ENCODE measurements at places on chromosomes 1 and 21. TPM values are rescaled to one million over a fixed set of nuclear protein-coding genes. Genes with fewer than 3 reads are reported as not detected.
A peak's percentile ranks its signal among the peaks of the same experiment; 100 is the strongest.

Gene B3GALT6
- 50.1 TPM for total RNA-seq

Gene ALX3
- not detected for total RNA-seq

Gene LAD1
- total RNA-seq: not detected

Gene FTCD
- not detected for total RNA-seq

Gene NBPF4
- not detected for total RNA-seq

Gene PTPN14
- 39.1 TPM for total RNA-seq

Gene COX20
- 44.8 TPM for total RNA-seq

Gene TNFRSF8
- not detected for total RNA-seq

Gene UBL4B
- not detected for total RNA-seq

Gene WLS
- total RNA-seq: 18.6 TPM

Gene LENEP
- total RNA-seq: not detected

Gene CD2
- not detected for total RNA-seq

Gene RHBG
- total RNA-seq: not detected

Gene GJB3
- not detected for total RNA-seq

DNA sequence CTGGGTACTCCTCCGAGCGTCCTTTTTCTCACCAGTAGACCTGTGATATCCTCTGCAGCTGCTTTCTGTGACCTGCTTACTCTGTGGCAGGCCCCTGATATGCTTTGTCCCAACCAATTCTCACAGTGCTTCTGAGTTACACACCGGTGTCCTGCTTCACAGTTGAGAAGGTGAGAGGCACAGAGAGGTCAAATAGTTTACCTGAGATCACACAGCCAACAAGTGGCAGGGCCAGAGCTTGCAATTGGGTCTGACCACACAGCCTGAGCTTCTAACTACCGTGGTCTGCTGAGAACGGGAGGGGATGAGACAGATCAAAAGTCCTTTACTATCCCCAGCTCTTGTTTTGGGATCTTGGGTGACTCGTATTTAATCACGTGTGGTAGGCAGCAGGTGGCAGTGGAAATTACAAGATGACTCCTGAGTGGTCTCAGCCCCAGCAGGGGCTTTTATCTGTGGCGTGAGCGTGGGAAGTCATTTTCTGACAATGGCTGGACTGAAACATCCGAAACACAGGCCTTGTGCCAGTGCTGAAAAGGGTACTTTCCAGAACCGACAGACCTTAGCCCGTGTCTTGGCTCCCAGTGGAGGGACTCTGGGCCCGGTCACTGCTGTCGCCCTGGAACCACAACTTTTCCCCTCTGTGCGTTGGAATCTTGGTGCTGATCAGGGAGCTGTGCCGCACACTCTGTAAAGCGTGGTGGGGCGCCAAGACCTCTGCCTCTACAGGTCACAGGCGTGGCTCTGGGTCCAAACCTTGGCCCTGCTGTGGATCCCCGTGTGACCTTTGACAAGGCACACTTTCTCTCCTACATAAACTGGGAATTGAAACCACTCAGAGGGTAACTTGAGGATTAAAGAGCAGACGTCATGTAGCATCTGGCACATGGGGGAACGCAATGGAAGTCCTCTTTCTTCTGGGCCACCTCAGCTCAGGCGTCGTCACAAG, 11.9 kb downstream of the THEMIS2 start:
- no peak overlapping the region for H3K4me3 ChIP-seq
- no peak for DNase-seq
- no peaks in the 10 kb centered on the region for H3K27me3 ChIP-seq
- H3K36me3 ChIP-seq: 0 out of 2 replicates have a peak, but pooled peaks cover 2% of the 10 kb centered on the region

- H3K4me1 ChIP-seq: peaks cover 9% of the 10 kb centered on the region
- no peak overlapping the region for H3K4me3 ChIP-seq
- H3K27me3 ChIP-seq: no peaks in the 10 kb centered on the region
- H3K36me3 ChIP-seq: peaks cover 51% of the 10 kb centered on the region
Observed at GRCh38 chr1:226733304-226733703, 5.8 kb downstream of the ITPKB start.

DNA sequence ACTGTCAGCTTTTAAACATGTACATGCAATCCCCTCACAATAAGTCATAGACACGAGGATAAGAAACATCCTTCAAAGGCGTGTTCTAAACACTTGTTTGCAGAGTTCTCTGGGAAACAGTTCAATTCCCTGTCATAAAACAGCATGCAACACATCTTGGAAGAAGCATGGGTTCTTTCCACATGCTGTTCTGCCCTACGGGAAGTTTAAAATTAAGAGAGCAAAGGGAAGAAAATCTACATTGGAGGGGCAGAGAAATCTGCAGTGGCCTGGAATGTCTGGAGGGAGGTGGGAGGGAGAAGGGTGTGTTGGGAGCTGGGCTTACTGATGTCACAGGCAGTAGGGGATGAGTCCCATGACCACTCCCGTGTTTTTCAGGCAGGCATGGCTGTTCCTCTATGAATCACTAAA, 98.3 kb upstream of the SLC2A1 start:
- DNase-seq: no peak
- H3K27me3 ChIP-seq: no peaks in the 10 kb centered on the region
- no peak overlapping the region for H3K27ac ChIP-seq
- no peak overlapping the region for H3K4me3 ChIP-seq
- H3K36me3 ChIP-seq: no peaks in the 10 kb centered on the region

DNA sequence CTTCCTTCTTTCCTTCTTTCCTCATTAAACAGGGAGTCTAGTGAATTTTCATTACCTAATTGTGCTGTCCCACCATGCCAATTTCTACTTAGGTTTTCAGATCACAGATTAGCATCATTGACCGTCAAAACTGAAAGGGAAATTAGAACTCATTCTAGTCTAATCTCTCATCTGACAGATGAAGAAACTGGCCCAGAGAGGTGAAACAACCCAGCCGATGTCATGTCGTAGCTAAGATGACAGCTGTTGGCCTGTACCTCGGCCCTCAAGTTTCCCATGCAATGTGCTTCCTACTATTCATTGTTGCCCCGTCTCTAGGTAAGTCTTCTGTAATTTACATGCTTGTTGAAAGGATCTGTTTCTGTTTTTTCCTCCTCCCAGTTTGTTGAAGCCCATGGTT, 128.2 kb upstream of the KIAA0040 start:
- H3K4me1 ChIP-seq: no peaks in the 10 kb centered on the region
- no peak overlapping the region for H3K27ac ChIP-seq
- 0 out of 2 replicates have a peak, but pooled peaks cover 3% of the 10 kb centered on the region for H3K27me3 ChIP-seq

DNA sequence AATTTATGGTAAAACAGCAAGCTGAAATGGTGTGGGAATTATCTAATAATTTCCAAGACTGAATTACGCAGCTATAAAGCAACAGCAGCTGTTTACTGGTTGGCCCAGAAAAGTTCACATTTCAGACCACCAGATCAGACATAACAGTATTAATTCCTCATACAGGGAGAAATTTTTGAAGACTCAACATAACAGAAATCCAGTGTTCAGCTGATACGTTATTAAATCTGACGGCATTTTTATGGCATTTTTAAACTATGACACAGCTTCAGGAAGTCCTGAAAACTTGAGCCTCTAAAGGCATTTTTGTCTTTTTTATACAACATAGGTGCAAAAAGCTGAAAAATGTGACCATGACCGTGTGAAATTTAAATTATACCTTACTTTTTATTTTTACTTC, 91.2 kb downstream of the APP start:
- peaks cover 4% of the 10 kb centered on the region for H3K36me3 ChIP-seq
- H3K4me3 ChIP-seq: no peak overlapping the region
- peak overlapping the region; percentile 48 for H3K27ac ChIP-seq
- H3K27me3 ChIP-seq: no peaks in the 10 kb centered on the region
- no peak for DNase-seq

DNA sequence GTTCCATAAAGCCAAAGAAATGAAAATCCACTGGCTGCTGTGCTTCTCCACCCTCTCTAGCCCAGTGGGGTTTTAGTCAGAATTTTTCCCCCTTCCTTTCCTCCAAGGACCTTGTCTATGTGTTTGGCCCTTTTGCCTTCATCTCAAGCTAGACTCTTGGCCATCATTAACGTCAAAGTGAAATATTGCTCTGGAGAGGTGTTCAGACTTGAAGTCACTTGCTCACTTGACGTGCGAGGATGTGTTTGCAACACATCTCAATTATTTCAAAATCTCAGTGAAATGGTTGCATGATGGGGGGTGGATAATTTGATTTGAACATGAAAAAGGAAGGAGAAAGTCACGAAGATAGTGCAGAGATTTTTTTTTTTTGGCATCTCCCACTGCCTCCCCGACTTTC, 13.6 kb downstream of the EVA1C start:
- DNase-seq: no peak
- peaks cover 3% of the 10 kb centered on the region for H3K36me3 ChIP-seq
- no peak overlapping the region for H3K4me3 ChIP-seq

DNA sequence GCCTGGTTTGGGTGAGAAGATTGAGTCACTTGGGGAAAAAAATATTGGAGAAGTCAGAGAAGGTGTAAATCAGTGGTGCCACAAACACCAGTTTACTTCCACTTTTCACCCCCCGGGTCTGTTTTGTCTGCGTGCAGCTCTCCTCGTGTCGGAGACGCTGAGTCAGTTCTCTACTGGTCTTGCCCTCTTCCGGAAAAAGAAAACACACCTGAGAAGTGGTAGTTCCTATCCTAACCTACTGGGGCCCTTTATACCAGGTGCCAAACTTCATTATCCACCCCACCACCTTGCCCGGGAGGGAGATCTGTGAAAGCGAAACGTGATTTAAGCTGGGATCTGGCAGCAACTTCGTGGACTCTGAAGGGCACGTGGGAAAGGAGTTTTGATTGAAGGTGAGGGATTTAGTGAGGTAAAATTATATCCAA, 855 bp upstream of the IVNS1ABP start:
- H3K4me1 ChIP-seq: peaks cover 33% of the 10 kb centered on the region
- no peak for DNase-seq
- H3K27me3 ChIP-seq: no peaks in the 10 kb centered on the region
- H3K27ac ChIP-seq: peak overlapping the region; percentile 68
- H3K4me3 ChIP-seq: peak overlapping the region; percentile 91

GRCh38 chr1:109863667-109864046, 47.0 kb upstream of the CSF1 start:
- DNase-seq: no peak
- no peaks in the 10 kb centered on the region for H3K27me3 ChIP-seq
- no peak overlapping the region for H3K27ac ChIP-seq

DNA sequence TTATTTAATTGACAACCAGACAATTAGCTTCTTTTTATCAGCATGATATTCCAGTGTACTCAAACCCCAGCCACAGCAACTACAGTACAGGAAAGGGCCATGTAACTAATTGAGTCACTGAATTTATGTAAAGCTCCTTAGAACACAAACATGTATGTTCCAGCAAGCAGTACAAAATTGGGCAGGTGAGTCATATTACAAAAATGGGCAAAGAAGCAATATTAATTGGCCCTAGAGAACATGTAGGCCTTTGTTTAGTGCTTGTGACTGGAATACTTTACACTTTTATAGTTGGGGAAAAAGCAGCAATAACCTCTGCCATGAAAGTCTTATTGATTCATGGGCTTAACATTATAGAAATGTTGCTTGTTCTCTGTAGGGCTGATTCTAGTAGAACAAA, 31.8 kb downstream of the CLEC20A start:
- H3K4me3 ChIP-seq: no peak overlapping the region
- H3K27me3 ChIP-seq: no peaks in the 10 kb centered on the region
- H3K4me1 ChIP-seq: no peaks in the 10 kb centered on the region
- DNase-seq: no peak
- peaks cover 47% of the 10 kb centered on the region for H3K36me3 ChIP-seq
- H3K27ac ChIP-seq: no peak overlapping the region

GRCh38 chr1:176178316-176178715, 28.8 kb downstream of the COP1 start:
- H3K27me3 ChIP-seq: no peaks in the 10 kb centered on the region
- peaks cover 7% of the 10 kb centered on the region for H3K4me1 ChIP-seq
- H3K4me3 ChIP-seq: no peak overlapping the region
- H3K27ac ChIP-seq: no peak overlapping the region
- DNase-seq: no peak

DNA sequence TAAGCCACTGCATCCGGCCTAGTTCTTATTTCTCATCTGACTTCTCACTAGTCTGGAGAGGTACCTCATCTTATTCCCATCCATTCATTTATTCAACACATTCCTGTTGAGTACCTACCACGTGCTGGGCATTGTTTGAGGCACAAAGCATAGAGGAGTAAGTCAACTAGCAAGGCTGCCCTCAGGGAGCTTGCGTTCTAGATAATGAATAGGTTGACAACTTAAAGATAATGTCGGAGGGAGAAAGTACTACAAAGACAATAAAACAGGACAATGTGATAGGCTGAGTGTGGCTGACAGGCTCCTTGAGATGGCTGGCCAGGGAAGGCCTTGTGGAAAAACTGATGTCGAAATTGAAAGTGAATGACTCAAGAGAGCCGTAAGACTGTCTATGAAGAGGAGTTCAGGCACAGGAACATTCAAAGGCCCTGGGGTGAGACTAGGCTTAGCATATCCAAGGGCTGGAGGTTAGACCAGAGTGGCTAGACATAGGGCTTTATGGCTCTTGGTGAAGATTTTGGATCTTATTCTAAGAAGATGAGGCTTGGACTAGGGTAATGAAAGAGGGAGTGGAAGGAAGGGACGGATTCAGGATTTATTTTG, 18.3 kb downstream of the SPATA21 start:
- no peaks in the 10 kb centered on the region for H3K36me3 ChIP-seq
- H3K4me1 ChIP-seq: 0 out of 2 replicates have a peak, but pooled peaks cover 4% of the 10 kb centered on the region
- H3K4me3 ChIP-seq: no peak overlapping the region
- no peaks in the 10 kb centered on the region for H3K27me3 ChIP-seq

- no peak overlapping the region for H3K27ac ChIP-seq
- DNase-seq: no peak
- no peaks in the 10 kb centered on the region for H3K27me3 ChIP-seq
- no peaks in the 10 kb centered on the region for H3K36me3 ChIP-seq
Observed at GRCh38 chr1:164673584-164674214, 114.7 kb downstream of the PBX1 start.

GRCh38 chr1:2463396-2463795, 12.7 kb upstream of the PLCH2 start:
- no peak overlapping the region for H3K27ac ChIP-seq
- no peak for DNase-seq
- H3K27me3 ChIP-seq: peaks cover 28% of the 10 kb centered on the region

- H3K27me3 ChIP-seq: no peaks in the 10 kb centered on the region
- peaks cover 38% of the 10 kb centered on the region for H3K4me1 ChIP-seq
- peak; percentile 31 for DNase-seq
- H3K4me3 ChIP-seq: no peak overlapping the region
Observed at GRCh38 chr1:21237446-21238088, 52.7 kb downstream of the ECE1 start.

GRCh38 chr1:242401937-242402336, 122.6 kb downstream of the PLD5 start:
- no peak overlapping the region for H3K4me3 ChIP-seq
- H3K27me3 ChIP-seq: no peaks in the 10 kb centered on the region
- no peaks in the 10 kb centered on the region for H3K36me3 ChIP-seq
- H3K4me1 ChIP-seq: no peaks in the 10 kb centered on the region
- DNase-seq: no peak

- H3K27me3 ChIP-seq: no peaks in the 10 kb centered on the region
- H3K27ac ChIP-seq: no peak overlapping the region
- no peak overlapping the region for H3K4me3 ChIP-seq
- no peaks in the 10 kb centered on the region for H3K36me3 ChIP-seq
Observed at GRCh38 chr1:244296447-244296846, 155.3 kb downstream of the ADSS2 start.

GRCh38 chr1:205920159-205920558, 23.1 kb downstream of the SLC26A9 start:
- H3K4me1 ChIP-seq: peaks cover 9% of the 10 kb centered on the region
- H3K27ac ChIP-seq: no peak overlapping the region
- DNase-seq: no peak
- no peaks in the 10 kb centered on the region for H3K36me3 ChIP-seq
- no peak overlapping the region for H3K4me3 ChIP-seq

Measured in SJSA1 (cell line).